Activated CD8-positive, alpha-beta memory T cell treated with anti-CD3 and anti-CD28 coated beads for 4 hours (primary cell): ENCODE measurements at places on chromosomes 11 and 22.

GRCh38 chr22:49674479-49675050 lies 153.1 kb downstream of the BRD1 start:
- DNase-seq: no peak

GRCh38 chr22:43993072-43993760 lies 30.9 kb upstream of the PARVB start:
- peak; percentile 22 for DNase-seq

- DNase-seq: no peak
Observed at GRCh38 chr11:113549611-113550578, 74.7 kb upstream of the DRD2 start.

DNA sequence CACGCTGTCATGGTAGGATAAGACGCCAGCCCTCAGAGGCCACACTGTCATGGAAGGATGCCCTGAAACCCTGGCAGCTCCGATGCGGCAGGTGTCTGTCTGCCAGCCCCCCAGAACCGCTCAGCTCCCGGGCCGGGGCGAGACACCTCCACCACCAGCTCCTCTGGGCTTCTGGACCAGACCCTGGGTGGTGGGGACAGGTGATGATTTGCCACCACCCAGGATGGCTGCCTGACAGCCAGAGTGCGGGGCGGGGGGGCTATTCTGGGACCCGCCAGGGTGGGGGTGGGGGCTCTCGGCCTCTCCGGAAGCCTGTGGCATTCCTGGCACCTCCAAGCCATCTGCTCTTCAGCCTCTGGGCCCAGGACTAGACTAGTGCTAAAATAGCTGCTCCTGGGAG lies 9.4 kb downstream of the PHLDA2 start:
- no peak for DNase-seq

DNA sequence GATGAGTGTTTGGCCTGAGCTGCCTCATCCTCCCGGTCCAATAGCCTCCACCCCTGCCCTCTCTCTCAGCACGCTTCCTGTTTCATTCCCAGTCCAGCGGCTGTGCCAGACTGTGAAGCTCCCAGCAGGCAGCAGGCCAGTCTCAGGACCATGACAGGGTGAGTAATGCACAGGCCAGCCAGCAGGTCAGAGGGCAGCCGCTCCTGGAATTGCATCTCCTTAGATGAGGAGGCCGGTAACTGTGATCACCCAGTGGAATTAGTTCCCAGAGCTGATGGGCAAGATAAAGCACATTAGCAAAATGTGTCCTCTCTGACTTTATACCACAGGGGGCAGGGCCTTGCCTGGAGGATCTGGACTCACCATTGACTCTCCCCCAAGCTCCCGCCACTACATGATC lies 251.2 kb downstream of the ETS1 start:
- DNase-seq: no peak

GRCh38 chr11:128680906-128681305 lies 13.0 kb upstream of the FLI1 start:
- DNase-seq: no peak

- DNase-seq: no peak
Observed at GRCh38 chr22:46025973-46026898, 49.3 kb upstream of the WNT7B start.

GRCh38 chr11:64384981-64385944 lies 26.3 kb downstream of the RPS6KA4 start:
- DNase-seq: no peak

DNA sequence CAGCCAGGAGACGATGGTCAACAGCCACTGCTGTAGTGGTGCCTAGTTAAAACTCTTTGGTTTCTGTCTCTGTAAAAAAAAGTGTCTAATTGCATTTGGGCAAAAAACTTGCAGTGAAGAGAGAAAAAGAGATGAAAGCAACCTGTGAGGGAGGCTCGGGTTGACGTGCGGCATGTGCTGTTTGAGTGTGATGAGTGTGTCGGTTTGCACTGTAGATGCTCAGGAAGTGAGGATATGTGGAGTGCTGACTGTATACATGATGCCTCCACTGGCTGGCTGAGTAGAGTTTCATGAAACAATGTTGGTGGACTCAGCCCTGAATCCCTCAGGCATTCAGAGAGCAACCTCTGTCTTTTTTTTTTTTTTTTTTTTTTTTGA lies 4.3 kb upstream of the DGCR6L start:
- no peak for DNase-seq

DNA sequence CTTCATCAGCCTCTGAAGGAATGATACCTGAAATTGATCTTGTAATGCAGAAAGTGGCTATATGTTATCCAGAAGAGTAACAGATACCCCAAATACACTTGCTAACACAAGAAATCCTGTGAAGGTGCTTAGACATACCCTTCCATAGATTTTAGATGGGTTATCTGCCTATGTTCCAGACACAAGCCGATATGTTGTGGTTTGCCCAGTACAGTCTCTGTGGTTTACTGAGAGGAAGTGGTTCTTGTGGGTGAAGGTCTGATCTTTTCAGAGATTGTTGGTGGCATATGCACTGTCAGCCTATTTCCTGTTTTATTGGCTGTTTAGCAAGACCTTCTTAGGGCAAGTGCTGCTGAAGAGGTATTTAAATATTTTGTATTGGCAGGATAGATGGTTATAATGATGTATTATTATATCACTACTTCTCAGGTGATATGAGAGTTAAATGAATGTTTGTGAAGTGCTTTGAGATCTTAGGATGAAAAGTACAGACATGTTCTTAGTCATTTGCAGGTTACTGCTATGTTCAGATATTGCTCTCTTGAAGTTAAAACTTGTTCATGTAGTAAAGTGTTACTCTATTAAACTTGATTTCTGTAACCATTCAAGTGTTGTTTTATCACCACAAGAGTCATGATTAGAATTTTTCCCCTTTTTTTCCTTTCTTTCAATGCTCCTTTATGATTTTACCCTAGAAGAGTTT lies 8.2 kb downstream of the ARHGEF12 start:
- no peak for DNase-seq

- DNase-seq: no peak
Observed at GRCh38 chr11:132644520-132645239, 887.6 kb downstream of the OPCML start.

DNA sequence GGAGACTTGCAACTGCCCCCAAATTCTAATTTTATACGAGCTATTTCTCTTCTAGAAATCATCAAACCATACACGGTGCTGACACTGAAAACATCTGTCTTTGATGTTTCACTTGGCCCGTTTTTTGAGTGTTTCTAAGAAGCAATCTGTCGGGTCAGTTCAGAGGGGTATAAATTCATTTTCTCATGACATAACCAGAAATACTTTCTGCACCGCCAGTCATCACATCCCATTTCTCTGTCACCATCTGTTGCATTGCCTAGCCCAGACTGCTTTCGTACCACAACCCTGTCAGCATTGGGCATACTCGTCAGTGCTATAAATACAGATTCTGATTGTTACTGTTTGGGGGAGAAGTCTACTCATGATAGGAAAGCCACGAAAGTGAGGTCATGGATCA lies 63.1 kb upstream of the CCDC90B start:
- no peak for DNase-seq

DNA sequence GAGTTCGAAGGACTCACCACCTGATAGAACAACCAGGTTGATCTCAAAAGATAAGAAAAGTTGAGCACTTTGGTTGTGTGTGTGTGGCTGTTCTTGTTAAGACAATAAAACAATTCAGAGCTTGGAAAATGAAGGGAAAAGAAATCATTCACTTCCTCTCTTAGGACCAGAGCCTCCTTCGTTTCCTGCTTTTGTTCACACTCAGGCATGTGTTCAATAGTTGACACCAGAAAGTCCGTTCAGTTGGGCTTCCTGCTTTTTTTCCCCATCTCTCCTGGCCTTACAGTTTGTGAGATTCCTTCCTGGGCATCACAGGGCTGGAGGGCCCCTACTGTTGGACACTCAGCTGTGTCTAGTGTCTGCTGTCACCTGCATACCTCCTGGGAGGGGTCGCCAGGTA lies 48.0 kb downstream of the TSPAN18 start:
- DNase-seq: no peak

DNA sequence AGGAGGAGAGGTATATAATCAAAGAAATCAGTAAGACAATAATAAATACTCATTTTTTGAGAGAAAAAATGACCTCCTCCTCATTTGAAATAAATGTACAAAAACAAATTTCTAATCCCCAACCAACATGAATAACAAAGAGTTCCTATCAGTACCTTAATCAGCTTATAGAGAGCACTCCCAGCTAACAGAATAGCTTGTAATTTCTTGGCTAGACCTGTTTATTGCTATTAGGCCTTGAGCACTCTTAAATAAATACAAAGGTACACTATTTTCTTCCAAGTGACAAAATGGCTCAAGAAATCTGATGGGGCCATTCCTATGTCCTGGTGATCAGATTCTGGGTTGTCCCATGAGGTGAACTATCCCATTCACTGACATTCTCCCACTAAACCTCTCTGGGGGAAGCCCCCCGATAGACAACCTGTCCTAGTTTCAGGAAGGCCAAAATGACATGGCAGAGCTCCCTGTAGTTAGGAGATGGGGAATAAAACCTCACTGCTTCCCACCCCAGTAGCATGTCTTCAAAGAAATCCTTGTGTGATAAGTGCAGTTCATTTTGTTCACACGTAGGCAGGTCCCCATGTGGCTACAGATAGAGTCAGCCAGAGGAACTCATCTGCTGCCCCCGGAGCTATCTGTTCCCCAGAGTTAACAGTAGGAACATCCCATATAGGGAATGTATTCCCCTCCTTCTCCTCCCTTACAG lies 385.7 kb downstream of the SOX6 start:
- no peak for DNase-seq

- no peak for DNase-seq
Observed at GRCh38 chr11:75812542-75813040, 2.4 kb upstream of the UVRAG start.

- no peak for DNase-seq
Observed at GRCh38 chr11:78200553-78200952, 11.8 kb downstream of the USP35 start.

DNA sequence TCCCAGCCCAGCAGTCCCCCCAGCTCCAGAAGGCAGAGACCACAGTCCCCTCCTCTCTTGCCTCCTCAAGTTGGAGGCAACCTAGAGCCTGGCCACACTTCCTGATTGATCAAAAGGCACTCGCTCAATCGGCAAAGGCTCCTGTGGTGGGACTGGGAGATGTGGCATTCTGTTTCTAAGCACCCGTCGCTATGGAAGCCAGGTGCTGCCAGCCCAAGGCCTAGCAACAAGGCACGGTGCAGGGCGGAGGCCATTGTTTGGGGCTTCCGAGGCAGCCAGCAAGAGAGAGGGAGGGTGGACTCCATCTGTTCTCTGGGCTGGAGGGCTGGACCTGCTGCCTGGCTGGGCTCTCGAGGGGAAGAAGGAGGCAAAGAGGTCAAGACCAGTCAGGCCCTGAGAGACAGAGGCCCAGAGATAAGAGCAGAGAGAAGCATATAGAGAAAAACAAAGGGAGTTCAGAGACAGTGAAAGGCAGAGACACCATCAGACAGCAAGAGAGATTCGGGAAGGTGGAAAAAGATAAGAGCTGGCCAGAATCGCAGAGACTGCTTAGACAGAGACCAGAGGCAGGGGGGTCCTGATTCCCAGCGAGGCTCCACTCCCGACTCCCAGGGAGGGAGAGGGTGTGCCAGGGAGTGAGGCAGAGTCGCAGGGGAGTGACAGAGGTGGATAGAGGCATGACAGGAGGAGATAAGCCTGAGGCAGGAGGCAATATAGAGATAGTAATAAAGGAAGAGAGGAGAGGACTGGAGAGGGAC lies 21.2 kb downstream of the PDE2A start:
- no peak for DNase-seq

GRCh38 chr11:62538470-62539237 lies 8.0 kb downstream of the AHNAK start:
- DNase-seq: no peak

DNA sequence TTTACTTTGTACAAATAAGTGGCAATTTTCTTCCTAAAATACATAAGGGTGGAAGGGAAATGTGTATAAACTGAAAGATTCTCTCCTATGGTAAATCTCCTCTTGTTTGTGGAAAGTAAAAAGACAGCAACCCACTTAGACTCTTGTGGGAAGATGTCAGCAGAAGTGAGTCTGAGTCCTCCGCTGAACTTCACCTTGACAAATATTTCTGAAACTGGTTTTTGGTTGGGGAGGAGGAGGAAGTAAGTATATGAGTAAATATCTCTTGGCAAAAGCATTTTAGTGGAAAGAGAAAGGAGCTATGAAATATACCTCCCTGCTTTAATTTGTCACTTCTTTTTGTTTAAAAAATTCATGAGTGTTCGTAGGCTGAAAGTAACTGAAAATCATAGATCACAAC lies 196.2 kb downstream of the KIRREL3 start:
- no peak for DNase-seq

DNA sequence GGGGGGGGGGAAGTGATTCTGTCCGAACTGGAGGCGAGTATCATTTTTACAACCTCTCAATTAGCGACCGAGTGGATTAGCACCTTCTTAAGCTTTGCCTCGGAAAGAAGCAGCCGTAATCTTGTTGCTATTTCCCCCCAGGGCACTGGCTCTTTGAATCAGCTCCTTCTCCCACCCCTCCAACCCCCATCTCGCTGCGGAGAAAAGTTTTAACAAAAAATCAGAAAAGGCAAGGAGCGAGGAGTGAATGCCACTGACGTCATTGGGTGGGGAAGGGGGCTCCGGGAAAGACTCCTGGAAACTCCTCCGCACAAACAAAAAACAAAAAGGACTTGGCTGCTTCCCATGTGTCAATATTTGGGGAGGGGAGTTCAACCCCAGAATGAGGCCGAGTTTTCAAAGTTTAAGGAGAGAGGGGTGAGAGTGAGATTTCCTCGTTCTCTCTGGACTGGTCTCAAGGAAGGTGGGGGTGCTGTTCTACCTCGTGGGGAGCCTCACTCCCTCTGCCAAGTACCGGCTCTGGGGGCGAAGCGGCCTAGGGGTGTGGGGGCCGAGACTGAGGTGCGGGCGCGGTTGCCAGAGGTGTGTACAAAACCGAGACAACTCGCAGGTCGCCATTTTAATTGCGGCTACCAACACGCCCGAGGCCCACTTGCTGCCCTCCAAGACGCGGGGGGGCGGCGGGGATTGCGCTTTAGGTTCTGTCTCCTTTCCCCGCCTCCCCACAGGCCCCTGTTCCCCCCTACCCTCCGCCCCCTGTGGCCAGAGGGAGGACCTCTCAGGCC lies 2.5 kb upstream of the PAX6 start:
- DNase-seq: no peak

- DNase-seq: no peak
Observed at GRCh38 chr22:46679706-46680269, 58.3 kb downstream of the CERK start.

- DNase-seq: no peak
Observed at GRCh38 chr11:59025097-59025496, 61.0 kb upstream of the GLYATL1B start.

DNA sequence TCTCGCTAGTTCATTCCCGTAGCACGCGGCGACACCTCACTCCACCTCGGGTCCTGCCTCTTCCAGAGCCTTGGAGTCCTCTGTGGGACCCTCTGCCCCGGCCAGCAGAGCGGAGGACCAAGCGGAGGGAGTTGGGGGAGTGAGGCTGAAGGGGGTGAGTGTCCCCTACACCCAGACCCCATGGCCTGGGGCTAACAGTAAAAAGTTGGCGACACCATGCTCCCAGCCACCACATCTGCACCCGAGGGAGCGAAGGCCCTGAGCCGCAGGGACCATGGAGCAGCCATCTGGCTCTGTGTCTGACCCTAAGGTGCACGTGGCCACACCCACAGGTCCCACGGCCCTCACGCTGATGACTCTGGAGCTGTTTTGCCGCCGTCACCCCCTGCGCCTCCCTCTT lies 293.8 kb downstream of the BRD1 start:
- no peak for DNase-seq
